ENCODE measurements at places on chromosomes 7 and 10.
A peak's percentile ranks its signal among the peaks of the same experiment; 100 is the strongest.

DNA sequence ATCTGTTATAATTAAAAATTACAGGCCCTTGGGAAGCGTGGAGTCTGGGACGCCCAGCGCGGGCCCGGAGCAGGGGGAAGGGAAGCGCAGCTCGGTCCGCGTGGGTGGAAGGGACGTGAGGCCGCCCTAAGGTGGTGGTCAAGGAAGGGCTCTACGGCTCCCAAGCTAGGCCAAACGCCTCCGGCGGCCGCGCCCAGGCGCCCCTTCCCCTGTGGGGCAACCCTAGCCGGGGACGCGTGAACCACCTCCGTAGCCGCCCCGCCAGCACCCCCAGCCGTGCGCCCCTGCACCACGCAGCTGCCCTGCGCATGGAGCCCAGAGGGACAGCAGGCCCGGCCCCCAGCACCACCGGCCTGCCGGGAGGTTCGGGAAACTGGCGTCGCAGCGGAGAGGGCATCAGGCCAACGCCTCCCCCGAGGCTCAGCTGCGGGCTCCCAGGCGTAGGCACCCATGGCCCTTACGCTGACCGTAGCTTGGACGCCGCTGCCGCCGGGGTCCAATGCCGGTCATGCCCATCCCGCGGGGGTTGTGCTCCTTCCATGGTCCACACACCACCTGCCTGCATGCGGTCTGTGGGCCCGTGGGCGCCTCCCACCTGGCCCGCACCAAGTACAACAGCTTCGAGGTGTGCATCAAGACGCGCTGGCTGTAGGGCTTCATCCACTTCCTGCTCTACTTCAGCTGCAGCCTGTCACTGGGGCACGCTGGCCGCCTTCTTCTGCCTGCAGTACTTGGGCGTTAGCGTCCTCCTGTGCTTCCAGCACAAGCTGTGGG is 166.7 kb downstream of the SEPTIN7 start:
- no peak for DNase-seq

GRCh38 chr7:1695800-1696454 is 25.9 kb downstream of the ELFN1 start:
- DNase-seq: no peak

GRCh38 chr7:53531-53930 is 138.8 kb upstream of the FAM20C start:
- no peak for DNase-seq

DNA sequence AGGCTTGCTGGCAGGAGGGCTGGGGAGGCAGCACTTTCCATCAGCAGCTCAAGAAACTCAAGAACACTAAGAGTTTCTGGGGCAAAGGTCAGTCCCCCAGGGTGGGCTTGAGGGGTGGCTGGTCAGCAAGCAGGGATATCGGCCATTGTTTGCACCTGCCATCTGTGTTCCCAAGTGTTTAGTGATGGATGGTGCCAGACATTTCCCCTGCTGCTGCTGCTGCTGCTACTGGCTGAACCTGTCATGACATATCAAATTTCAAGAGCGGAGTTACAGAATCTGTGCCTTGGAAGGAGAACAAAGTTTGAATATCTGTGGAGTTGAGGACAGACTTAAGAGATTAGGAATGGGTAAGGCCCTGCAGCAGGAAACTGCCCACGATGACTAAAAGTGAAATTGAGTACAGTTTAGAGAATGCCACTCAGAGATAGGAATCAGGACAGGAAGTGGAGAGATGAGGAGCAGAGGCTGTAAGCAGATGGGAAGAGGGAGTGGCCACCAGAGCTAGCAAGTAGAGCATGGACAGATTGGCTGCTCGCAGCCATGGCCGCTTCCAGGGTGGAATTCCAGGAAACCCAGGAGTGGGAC is 39.2 kb upstream of the PPP1R3C start:
- DNase-seq: peak; percentile 18

DNA sequence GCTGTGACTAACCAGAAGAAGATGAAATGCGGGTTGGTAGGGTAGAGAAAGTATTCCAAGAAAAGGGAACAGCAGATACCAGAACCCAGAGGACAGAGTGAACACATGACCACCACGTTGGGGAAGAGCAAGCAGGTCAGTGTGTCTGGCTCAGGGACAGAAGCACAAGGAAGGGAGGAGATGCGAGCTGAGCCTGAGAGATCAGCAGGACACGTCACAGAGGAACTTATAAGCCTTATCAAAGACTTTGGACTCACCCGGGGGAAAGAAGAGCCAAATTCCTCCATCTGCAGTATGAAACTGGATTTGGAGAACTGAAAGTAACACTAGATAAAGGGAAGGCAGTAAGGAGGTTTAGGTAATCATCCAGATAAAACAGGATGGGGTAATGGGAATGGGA is 232.1 kb upstream of the NPVF start:
- DNase-seq: no peak

DNA sequence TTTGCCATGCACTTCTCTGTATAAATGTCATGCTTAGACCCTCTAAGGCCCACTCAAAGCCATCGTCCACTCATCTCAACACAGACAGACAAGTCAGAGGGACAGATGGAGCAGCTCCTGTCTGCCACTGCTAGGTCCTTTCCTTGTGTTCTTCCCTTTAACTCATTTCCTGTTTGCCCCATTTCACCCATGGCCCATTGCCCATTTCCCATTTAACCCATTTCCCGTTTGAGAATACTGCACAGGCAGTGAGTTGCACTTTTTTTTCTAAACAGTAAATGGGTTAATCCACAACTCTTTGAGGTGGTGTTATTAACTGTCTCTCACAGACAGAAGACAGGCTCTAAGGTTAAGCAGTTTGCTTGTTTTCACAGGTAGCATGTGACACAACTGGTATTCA is 179.3 kb downstream of the NPSR1 start:
- DNase-seq: no peak

GRCh38 chr10:53088961-53089360 is 316.4 kb upstream of the MBL2 start:
- DNase-seq: no peak

DNA sequence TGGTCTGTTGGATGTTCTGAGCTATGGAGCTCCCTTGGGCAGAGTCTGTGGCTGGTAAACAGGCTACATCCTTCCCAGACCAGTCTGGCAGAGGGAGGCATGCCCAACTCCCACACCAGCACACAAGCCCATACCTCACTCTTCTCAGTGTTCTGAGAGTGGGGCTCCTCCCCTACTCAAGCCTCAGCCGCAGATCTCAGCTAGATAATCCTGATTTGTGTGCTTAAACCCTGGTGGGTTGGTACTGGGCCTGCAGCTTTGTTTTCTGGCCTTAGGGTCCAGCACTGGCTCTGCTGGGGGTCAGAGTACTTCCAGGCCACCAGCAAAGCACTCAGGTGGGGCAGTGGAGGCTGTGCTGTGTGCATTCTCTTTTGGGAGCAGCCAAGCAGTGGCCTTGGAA is 70.4 kb downstream of the MGAM2 start:
- no peak for DNase-seq

GRCh38 chr10:75305675-75306074 is 69.9 kb upstream of the COMTD1 start:
- DNase-seq: no peak

- no peak for DNase-seq
These were observed 78.4 kb upstream of the IKZF1 start for GRCh38 chr7:50226145-50226544.

- no peak for DNase-seq
These were observed 22.4 kb downstream of the LDB3 start for GRCh38 chr10:86690657-86691084.

GRCh38 chr7:105322655-105323277 is 66.0 kb downstream of the SRPK2 start:
- no peak for DNase-seq

- no peak for DNase-seq
These were observed 105.9 kb upstream of the ANLN start for GRCh38 chr7:36283711-36284130.

- DNase-seq: no peak
These were observed 220.2 kb downstream of the SNX10 start for GRCh38 chr7:26511866-26512265.

DNA sequence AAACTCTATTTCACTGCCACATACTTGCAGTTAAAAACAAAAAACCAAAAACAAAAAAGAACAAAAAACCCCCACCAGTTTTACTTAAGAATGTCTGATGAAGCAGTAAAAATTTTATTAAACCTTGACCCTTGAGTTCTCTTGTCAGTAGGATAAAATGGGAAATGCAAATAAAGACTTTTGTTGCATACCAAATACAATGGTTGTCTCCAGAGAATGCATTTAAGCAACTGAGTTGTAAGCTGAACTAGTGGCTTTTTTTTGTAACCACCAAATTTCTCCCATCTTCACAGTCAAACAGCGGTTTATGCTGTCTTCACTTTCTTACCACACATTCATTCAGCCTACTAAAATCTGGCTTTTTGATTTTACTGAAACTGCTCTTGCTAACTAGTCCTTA is 3.1 kb downstream of the SYPL1 start:
- no peak for DNase-seq

GRCh38 chr7:94482796-94483195 is 26.8 kb upstream of the CASD1 start:
- DNase-seq: no peak

GRCh38 chr10:28592953-28593352 is 60.0 kb downstream of the WAC start:
- DNase-seq: no peak

- no peak for DNase-seq
These were observed 309.7 kb downstream of the TYW1 start for GRCh38 chr7:67306331-67306730.

GRCh38 chr7:16652888-16653287 is 6.9 kb downstream of the BZW2 start:
- no peak for DNase-seq

DNA sequence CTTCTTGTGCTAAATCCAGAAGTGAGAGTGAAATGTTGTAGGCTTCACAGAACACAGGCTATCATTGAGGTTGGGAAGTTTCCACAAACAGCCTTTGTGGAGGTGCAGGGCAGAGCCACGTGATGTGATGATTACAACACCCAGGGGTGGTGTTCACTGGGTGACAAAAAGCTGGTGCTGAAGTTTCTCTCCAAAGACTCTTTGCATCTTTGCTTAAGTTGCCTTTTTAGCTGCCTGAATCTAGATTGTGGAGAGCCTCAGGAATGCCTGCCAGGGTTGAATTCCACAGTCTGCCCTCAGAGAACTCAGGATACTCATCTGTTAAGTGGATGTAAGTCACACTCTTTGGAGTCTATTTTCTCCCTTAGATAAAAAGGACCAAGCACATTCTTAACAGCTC is 56.3 kb downstream of the PLXNA4 start:
- no peak for DNase-seq

DNA sequence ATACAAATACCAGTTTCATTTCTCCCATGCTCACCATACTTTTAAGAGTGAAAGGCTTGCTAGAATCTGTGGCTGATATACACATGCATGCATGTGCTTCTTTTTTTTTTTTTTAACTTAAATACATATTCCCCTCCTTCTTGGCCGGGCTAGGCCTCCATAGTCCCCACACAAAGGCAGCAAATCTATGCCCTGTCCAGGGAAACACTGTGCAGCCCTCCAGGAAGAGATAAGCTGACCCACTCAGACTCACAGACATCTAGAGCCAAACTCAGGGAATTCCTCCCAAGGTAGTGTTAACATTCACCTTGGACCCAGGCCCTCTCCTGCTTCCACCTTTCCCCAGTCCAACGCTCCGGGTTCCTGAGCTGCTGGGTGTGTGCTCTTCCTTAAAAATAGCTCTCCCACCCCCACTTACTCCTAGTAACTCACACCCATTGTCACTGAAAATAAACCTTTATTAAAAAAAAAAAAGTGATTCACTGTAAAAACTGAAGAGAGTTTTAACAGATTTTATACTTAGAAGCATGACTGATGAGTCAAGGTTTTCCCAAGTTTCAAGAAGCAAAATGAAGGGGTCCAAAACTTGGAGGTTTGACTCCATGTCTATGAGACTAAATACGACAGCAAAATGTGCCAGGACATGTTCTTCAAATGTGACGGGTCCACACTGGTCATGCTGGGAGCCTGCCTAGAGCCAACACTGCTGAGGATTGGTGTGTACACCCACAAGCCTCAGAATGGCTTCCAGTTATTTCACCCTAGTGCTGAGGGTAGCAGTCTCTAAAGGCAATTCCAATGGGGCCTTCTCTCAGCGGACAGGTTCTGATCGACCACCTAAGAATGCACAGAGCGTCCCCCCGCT is 159.5 kb downstream of the GLI3 start:
- no peak for DNase-seq

GRCh38 chr7:107463139-107464078 is 6.4 kb upstream of the GPR22 start:
- DNase-seq: peak; percentile 31

- DNase-seq: no peak
These were observed 228.2 kb downstream of the GFRA1 start for GRCh38 chr10:116044801-116045248.

- DNase-seq: peak; percentile 9
These were observed 31.2 kb downstream of the ITIH5 start for GRCh38 chr10:7635408-7636125.

DNA sequence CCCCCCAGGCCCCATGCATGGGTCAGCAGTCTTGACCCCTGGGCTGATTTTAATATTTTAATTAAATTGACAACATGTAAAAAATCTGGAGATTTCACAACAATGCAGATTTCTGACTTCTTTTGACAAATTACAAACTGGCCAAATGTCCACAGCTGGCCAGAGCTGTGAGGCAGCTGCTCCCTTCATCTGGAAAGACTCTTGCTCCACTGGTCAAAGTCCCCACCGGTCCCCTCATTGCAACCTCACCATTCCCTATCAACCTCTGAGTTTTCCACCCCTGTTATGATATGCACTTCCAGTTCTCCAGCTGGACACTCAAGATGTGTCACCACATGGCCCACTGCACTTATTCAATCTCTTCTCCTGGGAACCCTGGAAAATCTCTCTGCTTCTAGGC is 266.2 kb downstream of the KCNMA1 start:
- no peak for DNase-seq

DNA sequence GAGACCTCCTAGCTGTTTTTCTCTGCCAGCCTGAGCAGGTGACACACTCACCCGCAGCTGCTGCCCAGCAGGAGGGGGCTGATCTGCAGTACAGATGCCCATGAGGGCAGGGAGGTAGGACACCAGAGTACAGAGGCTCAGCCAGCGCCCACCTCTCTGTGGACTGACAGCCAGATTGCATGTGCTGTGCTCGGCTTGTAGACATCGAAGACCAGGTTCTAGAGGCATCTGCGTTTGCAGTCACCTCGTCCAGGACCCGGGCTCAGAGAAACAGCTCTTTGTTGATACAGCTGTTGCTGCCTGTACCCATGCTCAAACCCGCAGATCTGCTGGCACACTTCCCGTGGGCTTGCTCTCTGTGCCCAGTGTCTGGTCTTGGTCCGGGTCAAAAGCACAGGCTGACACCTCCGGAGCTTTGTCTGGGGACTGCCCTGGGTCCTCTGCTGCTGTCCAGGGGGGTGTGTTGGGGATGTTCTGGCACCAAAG is 224.7 kb downstream of the GLRX3 start:
- DNase-seq: no peak
